ENCODE measurements at places on chromosomes 16 and 17. TPM values are rescaled to one million over a fixed set of nuclear protein-coding genes. Genes with fewer than 3 reads are reported as not detected.

DNA sequence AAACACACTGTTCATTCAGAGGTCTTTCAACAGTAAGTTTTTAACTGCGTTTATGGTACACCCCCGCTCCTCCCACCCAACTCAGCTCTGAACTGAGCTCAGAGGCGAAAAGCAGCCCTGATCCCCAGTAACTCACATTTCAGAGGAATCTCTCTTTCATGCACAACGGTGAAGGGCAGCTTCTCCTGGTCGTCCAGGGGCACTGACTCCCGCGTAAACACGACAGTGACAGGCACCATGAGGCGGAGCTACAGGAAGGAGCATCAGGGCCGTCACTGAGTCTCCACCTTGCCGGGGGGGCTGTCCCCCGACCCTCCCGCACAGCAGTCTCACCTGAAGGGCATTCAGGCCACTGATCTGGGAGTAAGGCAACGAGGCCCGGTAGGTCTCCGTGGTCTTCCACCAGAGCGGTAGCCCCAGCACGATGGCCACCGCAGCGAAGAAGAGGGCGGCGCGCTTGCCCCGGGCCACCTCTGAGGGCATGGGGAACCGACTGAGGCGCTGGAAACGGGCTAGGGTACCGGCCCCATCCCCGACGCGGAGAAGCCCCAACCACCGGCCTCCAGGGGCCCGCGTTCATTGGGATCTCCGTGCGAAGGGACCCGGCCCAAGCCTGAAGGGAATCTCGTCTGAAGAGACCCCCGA, 486 bp downstream of the PIGS start:
- DNase-seq, result no peak

The NEUROD2 gene
- 0.09 TPM for total RNA-seq

The DNASE1L2 gene
- 1.4 TPM for total RNA-seq

The FN3K gene
- total RNA-seq, result 33.3 TPM

DNA sequence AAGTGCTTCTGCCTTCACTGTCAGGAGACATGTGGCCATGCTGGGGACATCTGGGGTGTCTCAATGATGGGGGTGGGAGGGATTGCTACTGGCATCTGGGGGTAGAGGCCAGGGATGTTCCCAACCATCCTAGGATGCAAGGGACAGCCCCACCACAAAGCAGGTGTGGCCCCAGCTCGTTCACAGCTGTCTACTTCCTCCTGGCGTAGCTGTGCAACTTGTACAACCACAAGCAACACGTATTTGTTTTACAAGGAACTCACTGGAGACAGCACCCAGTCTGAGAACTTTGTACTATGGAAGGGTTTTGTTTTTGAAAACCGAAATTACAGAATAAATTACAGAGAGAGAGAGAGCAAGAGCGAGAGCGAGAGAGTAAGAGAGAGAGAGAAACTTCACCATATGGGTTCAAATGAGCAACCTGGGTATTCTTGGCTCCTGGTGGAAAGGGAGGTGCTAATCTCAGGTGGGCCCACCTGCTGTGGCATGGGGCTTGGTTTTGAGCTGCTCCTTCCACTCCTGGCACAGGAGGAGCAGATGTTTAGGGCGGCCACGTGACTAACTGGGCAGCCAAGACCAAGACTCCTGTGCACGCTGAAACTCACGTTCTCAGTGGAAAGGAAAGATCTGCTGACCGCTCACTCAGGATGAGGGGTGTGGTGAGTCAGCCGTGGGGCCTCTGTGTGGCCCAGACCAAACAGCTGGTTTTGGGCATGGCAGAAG, 17.5 kb upstream of the TNFRSF13B start:
- DNase-seq, result no peak

DNA sequence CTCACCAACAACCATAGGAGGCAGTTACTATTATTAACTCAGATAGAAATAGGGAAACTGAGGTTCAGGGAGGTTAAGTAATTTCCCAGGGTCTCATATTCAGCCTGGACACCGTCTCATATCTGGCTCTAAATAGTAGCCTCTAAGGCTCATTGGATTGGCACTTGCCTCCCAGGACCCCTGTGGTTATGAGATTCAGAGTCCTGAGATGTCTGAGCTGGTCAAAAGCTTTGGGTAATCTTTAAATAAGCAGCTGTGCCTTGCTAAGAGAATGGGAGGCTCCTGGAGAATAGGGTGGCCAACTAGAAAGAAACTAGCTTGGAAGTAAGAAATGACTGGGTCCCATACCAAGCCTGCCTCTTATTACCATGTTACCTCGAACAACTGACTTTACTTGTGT, 50.3 kb upstream of the CRHR1 start:
- no peak for DNase-seq

- DNase-seq, result no peak
These were observed 33.4 kb upstream of the PIK3R6 start for GRCh38 chr17:8900626-8901585.

- DNase-seq, result no peak
These were observed 3.7 kb downstream of the PIK3R5 start for GRCh38 chr17:8961829-8962228.

The XAF1 gene
- total RNA-seq, result 4.5 TPM

The ASB16 gene
- total RNA-seq, result 0.14 TPM

Data from mesothelial cell of epicardium (in vitro differentiated cells).